Suppressor macrophage treated with lipopolysaccharide for 1 hour (primary cell): ENCODE measurements at places on chromosomes 4 and X.
A peak's percentile ranks its signal among the peaks of the same experiment; 100 is the strongest.

DNA sequence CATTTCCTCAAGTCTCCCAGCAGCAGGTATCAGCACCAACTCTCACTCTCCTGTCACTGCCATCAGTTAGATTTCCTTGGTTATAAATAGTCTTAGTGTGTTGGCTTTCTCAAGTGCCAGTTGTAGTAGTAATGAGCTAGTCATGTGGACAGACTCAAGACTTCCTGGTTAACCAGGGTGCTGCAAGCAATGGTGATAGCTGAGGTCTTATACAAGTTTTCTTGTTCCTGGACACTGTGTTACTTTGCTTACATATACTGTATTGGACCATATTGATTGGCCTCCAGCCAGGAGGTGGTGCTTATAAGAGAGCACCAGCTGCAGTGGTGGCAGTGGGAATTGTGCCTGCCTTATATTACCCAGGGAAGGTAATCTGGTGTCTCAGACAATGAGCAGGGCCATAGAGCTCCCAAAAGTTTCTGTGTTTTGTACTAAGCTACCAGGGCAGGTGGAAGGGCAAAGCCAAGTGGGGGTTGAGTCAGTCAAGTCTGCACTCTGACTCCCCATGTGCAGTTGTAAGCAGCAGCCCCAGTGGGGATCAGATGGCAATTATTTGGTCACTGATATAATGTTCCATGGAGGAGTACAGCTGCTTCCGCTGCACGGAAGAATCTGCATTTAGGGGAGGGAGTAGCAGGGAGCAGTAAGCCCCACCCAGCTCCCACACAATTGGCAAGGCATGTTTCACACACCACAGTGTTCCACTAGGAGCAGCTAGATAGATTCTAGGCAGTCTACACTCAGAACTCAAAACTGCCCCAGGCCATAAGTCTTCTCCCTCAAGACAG lies 24.1 kb upstream of the ZDHHC15 start:
- DNase-seq: no peak

DNA sequence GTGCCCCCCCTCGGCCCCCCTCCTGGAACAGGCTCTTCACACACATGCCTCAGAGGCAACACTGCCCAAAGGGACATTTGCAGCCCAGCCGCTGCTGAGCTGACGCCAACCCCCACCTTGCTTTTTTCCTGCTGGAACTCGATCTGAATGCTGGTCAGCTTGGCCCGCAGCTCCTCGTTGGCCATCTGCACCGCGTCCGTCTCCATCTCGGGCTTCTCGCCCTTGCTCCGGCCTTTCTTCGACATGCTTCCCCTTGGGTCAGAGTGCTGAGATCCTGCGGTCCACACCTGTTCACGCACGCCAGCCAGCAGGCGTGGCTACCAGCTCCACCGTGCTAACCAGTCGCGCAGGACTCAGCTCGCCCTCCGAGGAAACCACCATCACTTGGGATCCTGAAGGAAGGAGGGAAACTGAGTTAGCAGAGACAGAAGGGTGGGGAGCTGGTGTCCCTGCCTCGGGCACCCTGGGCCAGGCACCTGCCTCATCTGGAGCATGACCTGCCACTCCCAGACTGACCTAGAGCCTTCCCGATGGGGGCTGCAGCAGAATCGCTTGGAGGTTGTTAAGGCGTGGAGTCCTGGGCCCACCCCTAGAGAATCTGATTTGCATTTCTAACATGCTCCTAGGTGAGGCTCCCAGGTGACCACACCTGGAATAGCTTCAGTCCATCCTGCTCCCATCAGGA lies 87.6 kb downstream of the JAKMIP1 start:
- no peak for DNase-seq

GRCh38 chr4:180641495-180641894 lies 1601.7 kb upstream of the TENM3 start:
- DNase-seq: no peak

GRCh38 chrX:11287505-11287904 lies 5.7 kb upstream of the AMELX start:
- peak; percentile 15 for DNase-seq

- DNase-seq: no peak
Observed at GRCh38 chr4:101199507-101200285, 147.6 kb downstream of the PPP3CA start.

GRCh38 chr4:62709618-62710252 lies 1509.6 kb downstream of the ADGRL3 start:
- peak; percentile 62 for DNase-seq

GRCh38 chrX:110182362-110182761 lies 135.5 kb downstream of the AMMECR1 start:
- DNase-seq: no peak

DNA sequence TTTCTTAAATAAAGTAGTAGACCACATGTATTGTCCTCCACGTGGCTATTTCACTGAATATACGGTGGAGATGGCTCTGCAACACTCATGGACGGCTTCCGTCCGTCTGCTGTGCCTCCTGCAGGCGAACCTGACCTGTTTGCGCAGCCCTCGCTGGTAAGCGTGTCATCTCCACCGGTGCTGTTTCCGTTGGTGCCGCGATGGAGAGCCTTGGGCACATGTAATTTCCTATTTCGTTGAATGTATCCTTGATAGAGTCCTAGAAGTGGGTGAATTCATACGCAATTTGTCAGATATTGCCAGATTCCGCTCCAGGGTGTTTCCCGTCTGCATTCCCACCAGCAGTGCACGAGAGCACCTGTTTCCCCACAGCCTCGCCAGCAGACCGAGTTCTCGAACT lies 48.5 kb downstream of the HTT-AS start:
- DNase-seq: no peak

- DNase-seq: peak; percentile 54
Observed at GRCh38 chr4:153791746-153792617, 3.1 kb upstream of the SFRP2 start.

GRCh38 chr4:74217365-74217764 lies 59.4 kb downstream of the MTHFD2L start:
- DNase-seq: no peak

GRCh38 chr4:121950680-121951520 lies 960 bp downstream of the TRPC3 start:
- DNase-seq: no peak

DNA sequence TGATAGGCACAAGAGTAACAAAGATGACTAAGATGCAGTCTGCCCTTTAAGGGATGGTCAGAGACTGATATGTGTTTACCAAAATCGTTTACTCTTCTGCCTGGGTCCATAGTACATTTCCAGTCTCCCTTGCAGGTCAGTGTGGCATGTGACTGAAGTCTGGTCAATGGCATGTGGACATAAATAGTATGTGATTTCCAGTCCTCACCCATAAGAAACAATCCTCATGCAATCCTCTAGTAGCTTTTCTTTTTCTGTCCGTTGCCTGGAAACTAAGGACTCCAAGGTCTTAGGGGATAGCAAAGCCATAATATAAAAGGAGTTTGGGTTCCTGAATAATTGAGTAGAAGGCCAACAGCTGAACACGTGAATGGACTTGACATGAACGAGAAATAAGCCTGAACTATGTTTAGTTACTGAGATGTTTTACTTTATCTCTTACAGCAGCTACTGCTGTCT lies 1.1 kb downstream of the SLC9B2 start:
- DNase-seq: no peak

GRCh38 chr4:173231916-173232315 lies 63.3 kb downstream of the GALNT7 start:
- DNase-seq: peak; percentile 57

- DNase-seq: no peak
Observed at GRCh38 chr4:173005912-173006633, 162.5 kb upstream of the GALNT7 start.

DNA sequence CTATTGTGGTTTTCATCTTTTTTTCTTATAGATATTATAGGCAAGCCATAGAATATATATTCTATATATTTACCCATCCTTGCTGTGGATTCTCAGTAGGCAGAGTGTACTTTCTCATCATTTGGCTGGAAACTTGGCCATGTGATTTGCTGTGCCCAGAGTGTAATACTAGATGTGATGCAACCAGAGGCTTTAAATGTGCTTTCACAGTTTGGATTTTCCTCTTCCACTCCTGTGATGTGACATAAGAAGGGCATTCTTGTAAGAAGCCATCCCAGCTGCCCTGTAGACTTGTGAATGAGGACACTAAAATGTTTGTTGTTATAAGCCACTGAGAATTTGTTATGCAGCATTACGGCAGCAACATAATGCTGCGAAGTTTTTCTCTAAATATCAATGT lies 10.4 kb upstream of the HPGDS start:
- DNase-seq: peak; percentile 71

- DNase-seq: no peak
Observed at GRCh38 chr4:101952985-101953384, 162.5 kb downstream of the BANK1 start.

DNA sequence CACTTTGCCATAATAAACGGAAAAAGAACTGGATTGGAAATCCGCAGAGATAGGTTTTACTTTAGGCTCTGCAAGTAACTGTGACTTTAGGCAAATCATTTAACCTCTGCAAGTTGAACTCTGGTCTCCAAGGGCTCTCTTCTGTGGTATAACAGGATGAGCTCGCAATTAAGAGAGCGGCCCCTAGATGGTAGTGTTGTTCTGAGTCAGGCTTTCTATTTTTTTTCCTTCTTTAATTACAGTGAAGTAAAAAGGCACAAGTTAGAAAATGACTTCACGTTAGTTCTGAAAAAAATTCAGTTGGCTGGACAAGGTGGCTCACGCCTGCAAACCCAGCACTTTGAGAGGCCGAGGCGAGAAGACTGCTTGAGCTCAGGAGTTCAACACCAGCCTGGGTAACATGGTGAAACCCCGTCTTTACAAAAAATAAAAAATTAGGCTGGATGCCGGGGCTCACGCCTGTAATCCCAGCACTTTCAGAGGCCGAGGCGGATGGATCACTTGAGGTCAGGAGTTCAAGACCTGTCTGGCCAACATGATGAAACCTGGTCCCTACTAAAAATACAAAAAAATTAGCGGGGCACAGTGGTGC lies 18.0 kb downstream of the RPS3A start:
- DNase-seq: peak; percentile 49

GRCh38 chr4:41568363-41568762 lies 30.4 kb downstream of the LIMCH1 start:
- no peak for DNase-seq

DNA sequence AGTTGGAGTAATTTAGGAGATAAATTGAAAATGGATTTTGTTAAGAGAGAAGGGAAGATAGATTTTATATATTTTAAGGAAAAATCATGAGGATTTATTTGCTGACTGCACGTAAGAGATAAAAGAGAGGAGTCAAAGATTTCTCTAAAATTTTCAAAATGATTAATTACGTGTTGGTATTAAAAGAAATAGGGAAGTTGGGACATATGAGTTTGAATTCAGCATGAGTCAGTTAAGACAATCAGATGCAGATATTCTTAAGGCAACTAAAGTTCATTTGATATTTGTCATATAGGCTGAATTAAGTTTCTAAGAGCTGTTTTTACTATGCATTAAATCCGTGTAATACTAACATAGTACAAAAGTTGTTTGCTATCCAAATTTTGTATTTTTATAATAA lies 46.9 kb downstream of the TET2 start:
- DNase-seq: peak; percentile 87

DNA sequence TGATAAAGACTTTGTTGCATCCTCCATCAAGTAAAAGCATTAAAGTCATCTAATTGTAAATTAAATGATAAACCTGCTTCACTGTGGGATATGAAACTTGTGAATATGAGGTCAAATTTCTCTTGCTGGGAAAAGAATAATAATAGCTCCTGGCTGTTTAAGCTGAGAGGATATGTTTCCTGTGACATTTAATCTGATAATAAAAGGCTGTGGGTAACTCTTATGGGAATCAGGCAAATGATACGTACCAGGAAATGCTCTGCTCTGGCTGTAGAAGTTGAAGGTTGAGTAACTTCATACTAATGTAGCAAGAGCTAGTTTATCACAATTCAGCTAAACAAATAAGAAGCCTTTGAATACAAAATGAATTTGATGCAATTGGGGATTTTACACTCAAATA lies 574.6 kb downstream of the RAPGEF2 start:
- no peak for DNase-seq

DNA sequence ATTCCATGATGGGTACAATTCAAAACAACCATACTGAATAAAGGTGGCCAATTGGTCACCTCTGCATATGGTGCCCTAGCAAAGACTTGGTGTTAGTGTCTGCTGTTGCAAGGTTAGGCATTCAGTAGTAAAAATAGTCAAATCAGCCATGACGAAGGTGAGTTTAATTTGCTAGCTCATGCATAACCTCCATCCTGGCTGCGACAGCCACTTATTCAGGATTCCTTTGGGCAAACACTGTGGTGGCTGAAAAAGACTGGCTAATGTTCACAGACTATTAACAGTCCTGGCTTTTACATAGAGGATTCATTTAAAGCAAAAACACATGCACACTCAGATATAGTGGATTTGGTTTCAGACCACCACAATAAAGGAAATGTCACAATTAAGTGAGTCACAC lies 34.8 kb upstream of the MAP9 start:
- DNase-seq: no peak

DNA sequence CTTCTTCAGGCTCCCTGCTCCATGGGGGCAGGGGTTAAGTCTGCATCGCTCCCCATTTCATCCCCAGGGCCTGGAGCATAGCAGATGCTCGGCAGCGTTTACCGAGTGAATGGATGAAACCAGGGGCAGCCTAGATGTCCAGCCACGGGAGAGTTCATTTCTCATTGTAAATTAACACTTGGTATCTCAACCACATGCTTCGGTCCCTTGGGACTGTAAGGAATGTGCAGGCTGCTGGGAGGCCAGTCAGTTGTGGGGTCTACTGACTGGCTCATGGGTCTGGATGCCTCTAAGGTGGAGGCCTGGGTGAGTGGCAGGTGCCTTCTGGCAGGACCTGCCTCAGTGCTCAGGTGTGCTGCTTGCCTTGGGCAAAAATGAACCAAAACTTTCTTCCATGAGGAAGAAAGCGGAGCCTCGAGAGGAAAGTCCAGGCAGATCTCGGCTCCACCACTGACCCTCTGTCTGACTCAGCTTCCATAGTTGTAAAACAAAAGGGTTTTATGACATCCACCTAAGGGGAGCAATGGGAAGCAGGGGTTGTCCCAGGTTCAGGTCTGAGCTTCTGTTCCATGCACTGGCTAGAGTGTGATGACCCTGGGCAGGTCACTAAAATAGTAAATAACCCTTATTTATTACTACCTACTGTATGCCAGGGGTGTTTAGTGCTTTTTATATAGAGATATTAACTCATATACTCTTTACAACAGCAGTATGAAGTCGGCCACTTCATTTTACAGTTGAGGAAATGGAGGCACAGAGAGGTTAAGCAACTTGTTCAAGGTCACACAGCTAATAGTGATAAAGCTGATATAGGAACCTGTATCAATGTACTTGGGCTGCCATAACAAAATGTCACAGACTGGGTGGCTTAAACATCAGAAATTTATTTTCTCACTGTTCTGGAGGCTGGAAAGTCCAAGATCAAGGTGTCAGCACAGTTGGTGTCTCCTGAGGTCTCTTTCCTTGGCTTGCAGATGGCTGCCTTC lies 144.3 kb upstream of the STX18 start:
- no peak for DNase-seq

DNA sequence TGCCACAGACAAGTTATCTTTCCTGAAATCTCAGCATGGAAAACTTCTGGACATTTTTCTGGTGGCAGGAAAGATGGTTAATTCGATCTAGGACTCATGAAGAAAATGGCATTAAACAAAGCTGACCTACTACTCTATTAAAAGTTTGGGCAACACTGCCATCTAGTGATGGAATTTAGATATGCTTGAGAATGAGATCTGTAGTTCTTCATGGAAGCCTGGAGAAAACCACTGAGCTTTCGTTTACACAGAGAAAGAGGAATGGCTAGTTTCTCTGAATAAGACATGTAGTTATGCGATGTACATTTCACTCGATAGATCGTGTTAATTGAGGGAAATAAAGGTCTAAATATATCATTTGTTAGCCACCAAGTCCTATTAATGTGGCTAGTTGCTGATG lies 51.7 kb upstream of the CHRDL1 start:
- peak; percentile 74 for DNase-seq
